Erythroblast (primary cell): ENCODE measurements at places on chromosomes 6 and 20.

DNA sequence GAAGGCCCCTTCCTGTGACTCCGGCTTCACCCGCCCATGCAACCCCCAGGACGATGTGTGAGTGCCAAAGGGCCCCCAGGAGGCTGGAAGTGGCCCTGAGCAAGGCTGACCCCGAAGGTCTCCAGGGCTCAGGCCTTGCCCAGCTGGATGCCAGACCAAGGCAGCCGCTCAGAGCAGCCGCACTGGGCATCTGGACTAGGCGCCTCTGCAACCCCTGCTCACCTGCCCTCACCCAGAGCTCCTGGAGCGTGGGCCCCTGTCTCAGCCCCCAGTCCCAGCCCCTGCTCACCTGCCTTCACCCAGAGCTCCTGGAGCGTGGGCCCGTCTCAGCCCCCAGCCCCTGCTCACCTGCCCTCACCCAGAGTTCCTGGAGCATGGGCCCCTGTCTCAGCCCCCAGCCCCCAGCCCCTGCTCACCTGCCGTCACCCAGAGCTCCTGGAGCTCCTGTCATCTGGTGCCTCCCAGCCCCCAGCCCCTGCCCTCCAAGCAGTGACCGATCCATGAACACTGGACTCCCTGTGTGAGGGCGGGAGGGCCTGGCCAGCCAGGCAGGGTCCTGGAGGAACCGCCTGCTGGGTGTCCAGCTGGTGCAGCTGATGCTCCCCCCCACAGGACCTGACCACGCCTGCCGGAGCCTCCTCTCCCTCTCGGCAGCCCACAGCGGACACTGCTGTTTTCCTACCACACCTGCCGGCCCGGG lies 1.1 kb downstream of the SRMS start:
- no peak for DNase-seq

DNA sequence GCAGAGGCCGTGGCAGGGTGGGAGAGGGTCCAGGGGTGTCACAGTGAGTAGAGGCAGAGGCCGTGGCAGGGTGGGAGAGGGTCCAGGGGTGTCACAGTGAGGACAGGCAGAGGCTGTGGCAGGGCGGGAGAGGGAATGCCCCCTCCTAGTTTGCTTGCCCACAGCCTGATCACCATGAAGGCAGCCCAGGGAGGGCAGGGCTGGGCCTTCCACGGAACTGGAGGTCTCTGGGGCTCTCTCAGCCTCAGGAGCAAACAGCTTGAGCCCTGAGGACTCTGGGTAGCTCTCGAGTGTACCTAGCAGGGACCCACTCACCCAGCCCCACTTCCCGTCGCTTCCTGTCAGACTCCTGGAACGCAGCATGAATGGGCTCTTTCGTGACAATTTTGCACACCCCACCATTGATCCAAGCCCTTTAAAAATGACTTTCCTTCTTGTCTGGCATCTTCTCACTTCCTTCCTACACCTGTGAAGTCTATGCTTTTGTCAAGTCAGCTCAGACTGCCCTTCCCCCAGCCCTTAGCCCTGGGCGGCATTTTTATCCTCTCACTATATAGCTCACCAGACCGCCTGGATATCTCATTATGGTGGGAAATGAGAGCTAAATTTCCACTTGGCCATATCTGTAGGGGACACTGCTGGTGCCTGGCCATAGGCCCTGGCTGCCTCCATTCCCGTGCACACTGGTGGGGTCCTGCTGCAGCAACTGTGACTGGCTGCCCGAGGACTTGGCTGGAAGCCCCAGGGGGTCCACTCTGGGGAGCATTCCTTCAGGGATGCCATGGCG lies 140.3 kb downstream of the CDC5L start:
- DNase-seq, result no peak

DNA sequence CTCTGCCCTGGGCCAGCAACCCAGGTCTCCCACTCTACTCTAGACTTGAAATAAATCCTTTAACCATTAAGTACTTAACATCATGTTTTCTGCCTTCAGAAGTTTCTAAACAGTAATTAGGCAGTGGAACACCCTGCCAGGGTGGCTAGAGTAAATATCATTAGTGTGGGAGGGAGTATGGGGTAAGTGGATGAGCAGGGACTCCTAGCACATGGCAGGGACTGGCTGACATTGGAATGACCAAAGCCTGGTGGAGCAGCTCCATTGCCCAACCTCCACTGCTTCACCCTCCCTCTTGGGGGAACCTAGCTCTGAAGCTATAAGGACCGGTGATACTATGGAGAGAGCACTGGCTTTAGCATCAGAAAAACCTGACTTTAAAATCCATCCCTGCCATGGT lies 167.1 kb downstream of the MAFB start:
- no peak for DNase-seq

DNA sequence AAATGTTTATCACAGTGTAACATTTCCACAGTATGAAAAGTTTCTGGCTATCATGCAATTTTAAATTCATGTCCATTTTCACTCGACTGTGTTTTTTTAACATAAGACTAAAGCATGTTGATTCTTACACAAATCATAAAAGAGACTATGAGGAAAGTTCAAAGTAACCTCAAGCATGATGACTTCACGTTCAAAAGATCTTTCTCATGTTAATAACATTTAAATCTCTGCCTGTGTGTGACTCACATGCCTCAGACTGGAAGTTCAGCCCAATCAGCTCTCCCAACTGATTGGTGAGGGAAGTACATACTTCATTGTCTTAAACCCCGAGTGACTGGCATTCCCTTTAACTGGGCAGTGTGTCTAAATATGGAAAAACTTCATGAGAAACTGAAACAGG lies 37.4 kb downstream of the ATXN1 start:
- DNase-seq, result no peak

DNA sequence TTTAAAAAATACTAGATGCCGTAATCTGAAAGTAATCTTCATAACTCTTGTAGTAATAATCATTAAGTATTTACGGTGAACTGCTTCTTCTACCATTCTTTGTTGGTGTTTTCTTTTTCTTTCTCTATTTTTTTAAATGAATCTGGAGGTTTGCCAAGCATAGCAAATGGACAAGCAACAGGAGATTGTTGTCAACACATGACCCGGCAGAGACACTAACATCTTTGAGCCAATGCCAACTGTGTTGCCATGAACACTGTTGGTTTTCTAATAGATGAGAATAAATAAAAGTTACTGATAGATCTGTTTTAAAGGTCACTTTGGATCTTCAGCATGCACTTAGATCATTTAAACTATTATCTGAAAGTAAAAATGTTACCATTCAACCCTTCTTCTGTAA lies 523.6 kb upstream of the EYS start:
- DNase-seq, result no peak

DNA sequence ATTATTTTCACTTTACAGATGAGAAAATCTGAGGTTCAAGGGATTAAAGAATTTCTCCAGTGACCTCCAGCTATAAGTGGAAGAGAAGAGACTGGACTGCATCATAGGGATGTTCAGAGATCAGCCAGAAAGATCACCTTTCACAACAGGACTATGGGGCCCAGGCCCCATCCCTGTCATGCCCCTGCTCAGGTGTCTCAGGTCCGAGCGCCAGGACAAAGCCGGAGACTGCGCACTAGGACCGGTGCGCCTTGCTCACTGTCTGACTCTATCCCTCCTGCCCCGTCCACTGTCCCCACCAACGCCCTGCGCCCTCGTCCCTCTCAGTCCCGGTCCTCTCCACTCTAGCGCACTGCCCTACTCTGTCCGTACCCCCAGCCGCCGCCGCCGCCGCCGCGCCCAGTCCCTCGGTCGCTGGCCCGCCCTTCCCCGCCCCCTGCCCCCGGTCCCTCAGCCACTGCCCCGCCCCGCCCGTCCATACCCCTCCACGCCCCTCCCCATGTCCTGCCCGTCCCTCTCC lies 521 bp upstream of the RAD21L1 start:
- no peak for DNase-seq

DNA sequence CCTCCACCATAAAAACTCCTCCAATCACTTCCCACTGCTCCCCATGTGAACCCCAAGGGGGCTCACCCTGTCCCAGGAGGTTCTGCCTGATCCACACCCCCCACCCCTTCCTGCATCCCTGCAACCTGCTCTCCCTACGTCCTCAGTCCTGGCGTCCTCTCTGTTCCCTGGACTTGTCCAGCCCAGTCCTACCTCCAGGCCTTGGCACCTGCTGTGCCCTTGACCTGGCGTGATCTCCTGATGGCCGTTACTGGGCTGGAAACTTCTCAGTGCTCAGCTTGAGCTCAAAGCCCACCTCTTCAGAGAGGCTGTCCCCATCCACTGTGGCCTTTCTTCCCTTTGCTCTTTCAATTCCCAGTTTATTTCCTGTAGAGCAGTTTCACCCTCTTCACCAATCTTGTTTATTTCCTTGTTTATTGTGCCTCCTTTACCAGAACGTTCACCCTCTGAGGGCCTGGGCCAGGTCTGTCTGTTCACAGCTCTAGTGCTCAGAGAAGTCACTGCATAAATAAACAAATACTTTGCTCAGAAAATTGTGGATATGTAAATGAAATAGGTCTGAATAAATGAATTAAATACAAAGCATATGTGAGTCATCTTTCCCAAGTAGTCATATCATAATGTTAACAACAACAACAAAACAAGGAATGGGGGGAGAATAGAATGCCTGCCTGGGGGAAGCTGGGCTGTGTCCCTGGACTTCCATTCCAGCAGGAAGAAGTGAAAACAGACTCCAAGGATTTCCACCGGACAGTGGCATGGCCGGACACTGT lies 175.7 kb upstream of the SULF2 start:
- no peak for DNase-seq

DNA sequence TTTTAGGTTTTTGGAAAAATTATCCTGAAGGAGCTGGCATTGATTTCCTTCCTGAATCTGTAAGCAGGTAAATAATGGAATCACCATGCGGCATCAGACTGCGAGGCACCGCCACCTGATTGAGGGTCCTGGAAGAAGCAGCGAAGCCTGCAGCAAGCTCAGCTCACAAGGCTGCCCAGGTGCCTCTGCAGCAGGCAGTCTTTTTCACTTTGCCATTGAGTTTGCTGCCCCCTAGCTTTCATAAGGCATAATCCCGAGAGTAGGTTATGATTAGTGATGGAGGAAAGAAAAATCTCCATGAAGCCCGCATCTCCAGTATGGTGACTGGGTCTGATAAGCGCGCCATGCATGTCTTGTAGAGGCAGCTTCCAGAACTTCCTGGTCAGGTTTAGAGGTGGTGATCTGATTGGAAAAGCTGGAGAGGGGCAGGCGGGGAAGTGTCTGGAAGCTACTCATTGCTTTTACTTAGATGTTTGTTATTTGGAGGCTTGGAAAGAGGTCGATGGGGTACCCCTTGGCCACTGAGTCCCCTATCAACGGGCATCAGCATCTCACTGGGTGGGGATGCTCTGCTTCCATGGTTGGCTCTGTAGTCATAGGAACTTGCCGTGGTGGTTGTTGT lies 26.7 kb downstream of the IYD start:
- peak; percentile 35 for DNase-seq

- DNase-seq, result peak; percentile 4
Observed at GRCh38 chr6:152068622-152069261, 261.3 kb downstream of the ESR1 start.

DNA sequence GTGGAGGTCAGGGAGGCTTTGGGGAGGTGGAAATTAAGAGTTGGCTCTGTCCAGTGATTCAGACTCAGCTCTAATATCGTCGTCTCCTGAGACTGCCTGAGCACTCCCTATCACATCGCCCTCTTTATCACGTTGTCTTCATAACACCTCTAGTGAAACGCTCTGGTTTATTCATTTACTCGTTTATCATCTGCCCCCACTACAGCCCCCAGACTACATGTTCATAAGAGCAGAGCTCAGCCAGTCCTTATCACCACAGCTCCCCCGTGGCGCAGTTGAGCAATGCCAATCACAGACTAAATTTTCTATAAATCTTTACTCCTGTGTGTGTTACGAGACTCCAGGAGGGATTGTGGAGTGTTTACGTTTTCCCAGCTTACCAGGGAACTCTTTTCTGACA lies 316.2 kb downstream of the ADGRB3 start:
- no peak for DNase-seq

DNA sequence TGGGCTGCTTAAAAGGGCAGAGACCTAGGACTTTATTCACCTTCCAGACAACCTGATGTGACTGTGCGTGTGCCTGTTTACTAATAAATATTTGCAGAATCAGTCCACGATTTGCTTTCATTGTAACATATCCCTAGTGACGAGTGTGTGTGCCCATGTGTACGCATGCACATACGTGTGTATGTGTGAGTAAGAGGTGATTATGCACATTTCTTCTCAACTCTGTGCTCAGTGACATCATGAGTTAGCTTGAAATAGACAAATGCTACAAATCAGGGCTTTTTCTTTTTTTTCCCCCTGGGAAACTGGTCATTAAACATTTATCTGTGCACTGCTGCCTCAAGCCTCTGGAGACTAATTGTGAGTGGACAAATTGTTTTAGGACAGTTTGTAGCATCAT lies 242.6 kb upstream of the SOX4 start:
- no peak for DNase-seq

DNA sequence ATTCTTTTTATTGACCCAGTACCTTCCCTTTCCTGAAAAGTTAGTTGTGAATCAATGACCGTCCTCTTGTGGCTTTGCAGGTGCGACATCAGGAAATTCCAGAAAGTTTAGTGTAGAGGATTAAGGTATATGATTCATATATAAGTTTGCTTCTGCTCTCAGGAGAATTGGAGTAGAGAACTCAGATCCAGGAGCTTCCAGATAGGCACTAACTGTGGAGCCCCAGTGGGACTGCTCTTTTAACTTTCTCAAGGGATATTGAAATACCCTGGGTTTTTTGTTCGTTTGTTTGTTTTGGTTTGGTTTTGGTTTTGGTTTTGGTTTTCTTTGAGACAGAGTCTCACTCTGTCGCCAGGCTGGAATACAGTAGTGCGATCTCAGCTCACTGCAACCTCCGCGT lies 9.5 kb downstream of the TAAR2 start:
- no peak for DNase-seq

GRCh38 chr6:79610306-79611009 lies 20.7 kb upstream of the SH3BGRL2 start:
- DNase-seq, result no peak

DNA sequence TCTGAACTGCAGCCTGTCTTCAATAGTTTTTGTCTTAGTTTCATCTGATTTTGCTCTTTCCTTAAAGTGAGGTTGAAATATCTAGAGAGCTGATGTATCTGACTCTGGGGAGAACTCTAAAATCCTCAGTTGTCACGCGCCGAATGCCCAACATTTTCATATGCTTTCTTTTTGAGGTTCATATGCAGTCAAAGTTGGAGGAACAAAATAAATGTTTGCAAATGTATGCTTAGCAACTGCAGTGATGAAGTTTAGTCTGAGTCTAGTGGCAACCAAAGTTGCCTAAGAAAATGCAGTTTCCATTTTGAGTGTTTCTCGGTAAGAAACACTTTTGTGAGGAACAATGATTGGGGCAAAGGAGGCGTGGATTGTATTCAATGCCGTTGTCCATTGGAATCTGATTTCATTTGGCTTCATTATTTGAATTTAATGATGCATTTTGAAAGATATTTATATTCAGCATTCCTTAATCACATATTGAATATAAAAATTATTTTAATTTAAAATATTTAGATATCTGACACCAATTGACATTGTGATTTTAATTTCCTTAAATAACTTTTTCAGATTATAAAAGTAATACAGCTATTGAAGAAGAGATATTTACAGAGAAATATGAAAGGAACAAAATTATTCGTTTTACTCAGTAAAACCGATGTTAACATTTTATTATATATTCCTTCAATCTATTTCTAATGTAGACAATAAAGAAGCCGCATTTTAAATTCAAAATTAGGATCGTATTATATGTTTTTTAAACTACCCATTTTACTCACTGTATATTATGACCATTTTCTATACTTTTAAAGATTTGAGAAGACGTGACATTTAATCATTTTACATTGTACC lies 122.0 kb downstream of the PLEKHG1 start:
- no peak for DNase-seq

GRCh38 chr6:167113935-167114910 lies 8.7 kb upstream of the CCR6 start:
- no peak for DNase-seq
